Activated CD8-positive, alpha-beta memory T cell treated with anti-CD3 and anti-CD28 coated beads for 1 hour (primary cell): ENCODE measurements at places on chromosomes 2 and 18.

DNA sequence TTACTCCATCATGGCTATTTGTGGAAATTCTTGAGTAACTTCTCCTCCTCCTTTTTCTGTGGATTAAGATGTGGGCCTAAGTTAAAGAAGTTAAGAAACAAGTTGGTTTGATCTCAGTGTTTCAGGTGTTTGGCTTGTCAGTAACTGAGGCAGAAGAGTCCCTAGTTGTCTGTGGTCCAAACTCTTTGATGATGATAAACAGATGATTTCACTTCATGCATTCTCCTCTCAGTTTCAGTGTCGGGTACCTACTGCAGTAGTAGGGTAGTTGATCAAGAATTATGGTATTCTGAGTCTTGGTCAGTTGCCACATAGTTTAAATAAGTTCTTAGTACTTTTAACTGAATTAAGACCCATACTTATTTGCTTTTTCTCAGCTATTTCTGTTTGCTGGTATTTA is 85.6 kb downstream of the NCOA1 start:
- no peak for DNase-seq

GRCh38 chr18:75207310-75208154 is 1.4 kb downstream of the PTGR3 start:
- DNase-seq: no peak

DNA sequence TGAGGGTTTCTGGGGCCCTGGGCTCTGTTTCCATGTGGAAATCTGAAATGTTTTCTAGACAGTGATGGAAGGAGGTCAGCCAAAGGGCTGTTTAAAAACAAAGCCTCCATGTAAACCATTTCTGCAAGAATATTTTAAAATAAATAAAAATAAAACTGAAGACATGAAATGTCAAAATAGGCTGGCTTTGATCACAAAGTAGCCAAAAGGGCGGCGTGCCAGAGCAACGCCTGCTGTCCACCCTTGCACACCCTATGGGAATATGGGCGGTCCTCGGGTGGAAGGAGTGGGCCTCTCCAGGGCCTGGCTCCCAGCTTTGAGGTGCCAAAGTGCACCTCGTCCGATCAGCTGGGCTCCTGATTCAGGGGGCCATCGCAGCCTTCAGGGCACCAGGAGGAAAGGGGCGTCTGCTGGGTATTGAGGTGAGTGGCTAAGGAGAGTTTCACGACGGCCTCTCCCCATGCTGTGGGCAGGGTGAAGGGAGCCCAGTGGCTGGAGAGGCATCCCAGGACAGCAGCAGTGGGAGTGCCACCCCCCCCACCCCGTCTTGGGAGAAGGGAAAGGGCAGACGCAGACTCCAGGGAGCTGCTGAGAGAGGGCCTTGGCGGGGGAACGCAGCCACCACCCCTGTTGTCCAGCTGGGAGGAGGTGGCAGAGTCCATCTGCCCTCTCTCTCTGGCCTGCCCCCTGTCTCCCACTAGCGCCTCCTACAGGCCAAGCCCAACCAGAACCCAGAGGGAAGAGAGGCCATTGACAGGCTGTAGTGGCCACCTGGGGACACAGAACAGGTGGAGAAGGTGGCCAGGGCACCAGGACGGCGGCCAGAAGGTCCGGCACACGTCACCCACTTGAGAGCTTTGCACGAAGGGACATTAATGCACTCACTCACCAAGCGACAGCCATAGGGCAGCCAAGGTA is 5.7 kb upstream of the ERFE start:
- DNase-seq: no peak

GRCh38 chr2:176002688-176003210 is 682 bp upstream of the LNPK start:
- DNase-seq: no peak

- no peak for DNase-seq
Observed at GRCh38 chr2:85340034-85340892, 12.5 kb upstream of the TGOLN2 start.

DNA sequence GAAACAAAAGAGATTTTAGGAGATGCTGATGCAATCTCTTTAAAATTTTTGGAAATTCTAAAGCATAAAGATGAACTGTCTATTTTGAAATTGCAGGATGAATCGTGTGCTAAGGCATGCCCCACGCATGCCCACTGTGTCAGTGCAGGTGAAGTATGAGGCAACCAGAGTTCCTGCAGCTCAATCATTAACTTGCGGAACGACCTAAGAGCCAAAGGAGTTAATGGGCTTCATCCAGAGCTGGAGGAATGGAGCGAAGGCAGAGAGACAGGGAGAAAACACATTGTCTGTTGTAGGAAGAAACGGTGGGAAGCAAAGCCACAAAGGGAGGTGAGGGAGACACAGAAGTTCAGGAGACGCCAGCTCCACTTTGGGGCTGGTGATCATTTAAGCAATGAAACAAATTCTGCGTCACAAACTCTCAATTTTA is 265.2 kb downstream of the CCDC85A start:
- no peak for DNase-seq

GRCh38 chr2:178676046-178676445 is 131.2 kb downstream of the TTN start:
- DNase-seq: no peak

DNA sequence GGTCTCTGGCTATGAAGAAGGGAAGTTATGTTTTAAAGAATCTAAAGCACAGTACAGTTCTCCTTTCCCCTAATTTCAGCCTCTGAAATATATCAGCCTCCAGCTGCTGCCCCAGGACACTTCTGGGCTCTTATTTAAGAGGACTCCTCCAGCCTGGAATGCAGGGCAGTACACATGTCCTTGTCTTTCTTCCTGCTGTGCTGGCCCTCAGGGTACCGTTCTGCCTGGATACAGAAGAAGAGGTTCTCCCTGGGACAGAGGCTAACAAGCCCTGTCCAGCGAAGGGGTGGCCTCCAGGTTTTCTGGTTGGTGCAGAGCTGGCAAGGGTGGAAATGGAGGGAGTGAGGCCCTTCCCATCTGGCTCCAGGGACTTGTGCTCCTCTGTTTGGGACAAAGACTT is 22.1 kb downstream of the MLPH start:
- no peak for DNase-seq

DNA sequence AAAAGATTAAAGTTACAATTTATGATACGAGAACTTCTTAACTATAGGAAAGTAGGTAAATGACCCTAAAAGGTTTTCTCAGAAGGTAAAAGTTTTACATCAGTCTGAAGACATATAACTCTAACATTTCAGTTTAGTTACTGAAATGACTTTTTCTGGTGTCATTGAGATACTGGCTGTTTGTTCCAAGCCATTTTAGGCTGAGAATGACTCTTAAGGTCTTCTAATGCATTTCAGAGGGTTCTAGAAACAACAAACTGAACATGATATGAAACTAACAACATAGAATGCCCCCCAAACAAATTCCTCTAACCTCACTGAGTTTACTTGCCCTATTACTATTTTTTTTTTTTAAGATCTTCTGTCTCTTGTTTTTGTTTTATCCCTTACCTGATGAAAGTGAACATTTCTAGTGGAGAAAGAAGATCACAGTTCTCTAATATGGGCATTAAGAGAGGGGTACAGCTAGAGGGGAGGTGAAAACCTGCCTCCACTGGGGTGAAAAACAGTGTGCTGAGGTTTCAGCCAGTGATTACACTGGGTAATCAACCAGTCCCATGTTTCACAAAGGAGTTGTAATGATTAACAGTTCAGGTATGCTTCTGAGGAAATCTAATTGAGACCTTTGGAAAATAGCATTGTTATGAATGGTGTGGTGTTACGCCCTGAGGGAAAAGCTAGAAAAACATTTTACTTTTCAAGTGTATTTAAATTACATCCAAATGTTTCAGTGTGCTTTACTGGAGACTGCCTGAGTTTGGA is 11.2 kb downstream of the NABP1 start:
- no peak for DNase-seq

- DNase-seq: no peak
Observed at GRCh38 chr2:217714287-217714751, 288.5 kb downstream of the TNS1 start.

DNA sequence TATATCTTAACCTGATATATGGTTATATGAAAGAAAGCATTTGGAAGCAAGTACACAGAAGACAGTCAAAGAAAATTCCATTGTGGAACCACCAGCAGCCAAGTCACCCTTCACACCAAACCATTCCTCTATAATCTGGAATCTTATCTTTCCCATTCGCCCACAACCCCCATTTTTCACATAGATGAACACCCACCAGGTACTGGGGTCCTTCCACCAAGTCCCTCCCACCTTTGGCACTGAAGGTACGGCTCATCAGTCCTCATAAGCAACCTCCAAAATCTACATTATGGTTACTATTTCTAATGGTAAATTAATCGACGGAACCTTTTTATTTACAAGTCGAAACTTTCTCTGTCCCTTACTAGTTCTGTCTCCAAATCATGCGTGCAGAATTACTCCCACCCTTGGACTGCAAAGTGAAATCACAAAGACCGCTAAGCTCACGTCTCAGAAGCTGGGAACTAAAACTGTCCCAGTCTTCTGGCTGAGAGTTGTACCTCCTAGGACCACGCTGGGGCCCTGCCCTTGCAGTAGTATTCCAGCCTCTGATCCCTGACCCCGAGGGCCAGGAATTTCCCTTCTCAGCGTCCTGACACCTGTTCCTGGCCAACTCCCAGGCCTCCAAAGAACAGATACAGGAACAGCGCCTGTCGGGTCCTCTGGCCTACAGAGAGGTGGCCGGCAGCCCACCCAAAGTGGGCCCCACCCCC is 702 bp downstream of the OLA1 start:
- DNase-seq: no peak

DNA sequence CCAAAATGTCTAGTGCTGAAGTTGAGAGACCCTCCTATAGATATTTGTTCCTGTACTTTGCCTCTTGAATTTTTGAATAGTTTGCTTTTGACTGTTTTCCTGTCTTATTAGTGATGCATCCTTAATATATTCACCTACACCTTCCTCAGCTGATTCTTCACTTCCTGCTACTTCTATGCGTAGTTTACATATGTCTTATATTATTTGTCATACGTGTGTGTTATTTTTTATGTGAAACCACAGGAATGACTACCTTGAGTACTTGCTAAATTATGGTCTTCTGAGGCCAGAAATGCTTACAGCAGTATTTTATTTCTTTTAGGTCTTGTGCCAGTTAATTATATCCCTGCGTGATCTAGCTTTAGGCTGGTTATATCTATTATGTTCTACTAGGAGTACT is 9.9 kb downstream of the UBE2E3 start:
- no peak for DNase-seq

DNA sequence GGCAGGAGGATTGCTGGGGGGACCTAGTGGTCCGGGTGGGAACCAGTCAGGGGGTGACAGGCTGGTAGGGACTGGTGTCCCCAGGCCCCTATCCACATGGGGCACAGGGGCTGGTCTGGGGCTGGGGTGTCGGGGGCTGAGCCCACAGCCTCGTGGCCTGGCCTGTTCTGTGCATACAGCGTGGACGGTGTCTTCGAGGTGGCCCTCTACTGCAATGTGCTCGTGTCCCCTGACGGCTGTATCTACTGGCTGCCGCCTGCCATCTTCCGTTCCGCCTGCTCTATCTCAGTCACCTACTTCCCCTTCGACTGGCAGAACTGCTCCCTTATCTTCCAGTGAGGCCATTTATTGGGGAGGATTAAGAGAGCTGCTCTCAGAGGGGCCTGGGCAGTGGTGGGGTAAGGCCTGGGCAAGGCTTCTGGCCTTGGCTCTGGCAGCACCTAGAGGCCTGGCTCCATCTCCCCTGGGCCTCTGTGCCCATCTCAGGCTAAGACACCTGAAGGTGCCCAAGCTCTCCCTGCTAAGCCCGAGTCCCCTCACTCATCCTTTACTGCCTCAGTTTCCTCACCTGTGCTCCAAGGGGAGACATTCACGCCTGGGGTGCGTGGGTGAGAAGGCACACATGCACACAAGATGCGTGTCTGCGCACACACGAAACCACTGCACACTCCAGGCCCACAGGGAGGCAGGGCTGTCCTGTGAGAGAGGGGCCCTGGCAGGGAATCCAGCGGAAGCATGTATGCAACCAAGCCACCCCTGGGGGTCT is 1.9 kb downstream of the CHRNG start:
- no peak for DNase-seq

DNA sequence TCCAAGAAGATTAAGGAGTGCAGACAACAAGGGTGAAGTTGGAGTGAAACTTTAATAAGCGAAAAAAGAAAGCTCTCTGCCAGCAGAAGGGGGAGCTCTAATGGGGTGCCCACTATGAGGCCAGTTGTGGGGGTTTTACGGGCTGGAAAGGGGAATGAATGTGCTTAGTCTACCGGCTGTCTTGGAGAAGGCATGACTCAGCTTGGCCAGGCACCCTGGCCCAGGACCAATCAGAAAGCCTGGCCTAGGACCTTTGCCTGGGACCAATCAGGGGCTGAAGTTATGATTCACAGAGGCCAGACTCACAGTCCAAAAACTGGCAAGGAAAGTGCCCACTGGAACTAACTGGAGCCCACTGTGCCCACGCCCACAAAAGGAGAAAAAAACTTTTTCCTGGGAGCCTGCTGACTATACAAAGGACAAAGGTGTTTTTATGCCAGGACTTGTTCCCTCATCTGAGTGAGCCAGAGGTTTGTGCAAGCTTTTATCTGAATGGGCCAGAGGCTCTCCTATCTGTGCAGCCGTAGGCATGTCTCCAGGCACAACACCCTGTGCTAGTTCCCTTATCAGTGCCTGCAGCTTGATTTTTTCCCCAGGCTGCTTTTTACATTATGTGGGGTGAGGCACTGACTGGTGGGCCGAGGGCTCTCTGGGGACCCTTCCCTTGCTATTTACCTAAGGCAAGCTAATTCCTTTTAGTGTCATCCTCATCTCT is 18.6 kb downstream of the CMPK2 start:
- no peak for DNase-seq
